Stimulated activated CD8-positive, alpha-beta memory T cell treated with anti-CD3 and anti-CD28 coated beads, Interleukin-4, amount 100 ng/mL, for 1 hour (primary cell): ENCODE measurements at places on chromosomes 2 and 18.

DNA sequence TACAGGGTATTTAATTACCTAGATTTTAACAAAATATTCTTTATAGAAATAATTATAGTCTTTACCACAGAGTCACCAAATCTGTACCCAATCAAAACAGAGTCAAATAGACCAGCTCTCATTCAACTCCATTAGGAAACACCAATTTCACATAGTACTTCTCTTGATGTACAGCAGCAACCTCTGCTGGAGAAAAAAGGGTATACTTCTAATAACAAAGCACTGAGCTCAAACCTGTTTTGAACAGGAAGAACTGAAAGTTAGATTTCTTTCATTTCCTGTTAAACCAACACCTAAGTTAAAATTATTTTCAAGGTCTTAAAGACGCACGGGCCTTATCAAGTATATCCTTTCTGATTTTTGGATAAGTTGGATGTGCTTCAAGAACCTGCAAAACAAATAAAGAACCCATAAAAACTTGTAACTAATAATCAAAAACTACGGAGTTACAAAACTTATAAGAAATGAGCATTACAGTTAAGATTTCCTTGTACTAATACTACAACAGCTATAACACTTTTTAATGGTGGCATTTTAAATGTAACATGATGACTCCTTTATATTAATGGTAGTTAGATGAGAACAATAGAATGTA, 79.0 kb downstream of the TTC21B start:
- no peak for DNase-seq

GRCh38 chr2:148730085-148730484, 85.5 kb downstream of the EPC2 start:
- no peak for DNase-seq

- no peak for DNase-seq
Observed at GRCh38 chr18:35186291-35187034, 54.4 kb upstream of the ZNF397 start.

DNA sequence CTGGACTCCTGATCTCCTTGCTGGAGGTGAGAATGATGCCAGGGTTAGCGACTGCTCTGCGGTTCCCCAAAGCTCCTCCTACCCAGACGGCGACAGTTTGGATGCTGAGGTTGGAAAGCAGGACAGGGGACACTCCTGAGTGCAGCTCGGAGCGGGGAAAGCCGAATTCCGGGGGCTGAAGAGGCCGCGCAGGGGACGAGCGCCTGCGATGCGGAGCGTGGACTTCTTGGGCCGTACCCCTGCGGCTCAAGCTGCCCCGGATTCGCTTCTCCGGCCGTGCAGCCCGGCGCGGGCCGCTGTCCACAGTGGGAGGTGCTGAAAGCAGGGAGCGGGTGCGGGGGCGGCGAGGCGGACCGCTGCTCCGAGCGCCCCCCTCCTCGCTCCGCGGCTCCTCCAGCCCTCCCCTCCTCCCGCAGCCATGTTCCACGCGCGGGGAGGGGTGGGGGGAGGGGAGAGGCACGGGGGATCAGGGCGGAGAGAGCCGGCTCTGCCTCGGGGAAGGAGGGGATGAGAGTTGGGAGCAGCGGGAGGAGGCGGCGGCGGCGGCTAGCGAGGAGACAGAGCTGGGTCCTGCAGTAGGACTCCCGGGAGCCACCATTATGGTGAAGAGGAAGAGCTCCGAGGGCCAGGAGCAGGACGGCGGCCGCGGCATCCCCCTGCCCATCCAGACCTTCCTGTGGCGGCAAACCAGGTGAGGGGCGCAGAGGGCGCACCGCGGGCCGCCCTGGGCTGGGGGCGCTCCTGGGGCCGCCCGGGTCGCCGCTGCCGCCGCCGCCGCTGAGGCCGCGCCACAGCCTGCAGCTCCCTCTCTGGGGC, at the start of gene UNC80:
Gene UNC80 (plus strand): TSS at position 359 of the 816 bp plus-strand sequence. CDS start 241 bp downstream, at position 600.
- DNase-seq, result no peak

DNA sequence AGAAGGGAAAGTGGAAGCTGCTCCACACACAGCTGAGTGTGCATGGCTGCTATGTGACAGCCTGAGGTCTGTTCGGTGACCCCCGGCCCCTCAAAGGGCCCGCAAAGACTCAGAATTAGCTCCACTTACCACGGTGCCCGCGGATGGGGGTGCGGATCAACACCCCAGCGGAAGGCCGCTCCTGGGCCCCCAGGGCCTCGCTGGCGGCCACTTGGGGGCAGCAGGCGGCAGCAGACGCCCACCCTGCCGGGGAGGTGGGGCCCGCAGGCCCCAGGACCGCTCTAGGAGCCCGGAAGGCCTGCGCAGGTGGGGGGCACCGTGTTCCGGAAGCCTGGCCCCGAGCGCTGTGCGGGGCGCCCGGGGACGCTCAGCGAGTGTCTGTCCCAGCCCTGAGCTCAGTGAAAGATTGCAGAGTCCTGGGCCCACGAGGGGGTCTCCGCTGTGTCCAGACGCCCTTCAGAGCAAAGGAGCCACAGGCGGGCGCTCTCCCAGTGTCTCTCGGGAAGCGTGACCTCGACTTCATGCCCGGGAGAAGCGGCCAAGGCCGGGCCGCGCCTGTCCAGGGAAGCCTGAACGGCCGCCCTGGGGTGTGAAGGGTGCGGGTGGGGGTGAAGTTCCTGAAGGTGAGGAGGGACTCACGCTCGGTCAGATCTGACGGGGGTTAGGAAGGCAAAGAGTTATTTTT, 118.7 kb downstream of the VAPA start:
- DNase-seq, result no peak

DNA sequence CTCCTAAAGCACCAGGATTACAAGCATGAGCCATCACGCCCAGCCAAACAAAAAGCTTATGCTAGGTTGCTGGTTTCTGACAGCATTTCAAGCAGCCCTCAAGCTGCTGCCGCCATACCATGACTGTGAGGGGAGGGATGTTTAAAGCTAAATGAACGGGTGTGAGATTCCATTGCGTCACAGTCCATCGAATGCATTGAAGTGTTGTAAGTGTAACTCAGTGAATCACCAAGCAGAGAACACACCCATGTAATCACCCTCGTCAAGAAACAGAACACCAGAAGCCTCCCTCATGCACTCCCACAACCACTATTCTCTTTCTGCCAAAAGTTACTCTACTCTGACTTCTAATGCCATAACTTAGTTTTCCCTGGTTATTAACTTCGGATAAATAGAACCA, 32.8 kb upstream of the MC5R start:
- DNase-seq, result no peak

DNA sequence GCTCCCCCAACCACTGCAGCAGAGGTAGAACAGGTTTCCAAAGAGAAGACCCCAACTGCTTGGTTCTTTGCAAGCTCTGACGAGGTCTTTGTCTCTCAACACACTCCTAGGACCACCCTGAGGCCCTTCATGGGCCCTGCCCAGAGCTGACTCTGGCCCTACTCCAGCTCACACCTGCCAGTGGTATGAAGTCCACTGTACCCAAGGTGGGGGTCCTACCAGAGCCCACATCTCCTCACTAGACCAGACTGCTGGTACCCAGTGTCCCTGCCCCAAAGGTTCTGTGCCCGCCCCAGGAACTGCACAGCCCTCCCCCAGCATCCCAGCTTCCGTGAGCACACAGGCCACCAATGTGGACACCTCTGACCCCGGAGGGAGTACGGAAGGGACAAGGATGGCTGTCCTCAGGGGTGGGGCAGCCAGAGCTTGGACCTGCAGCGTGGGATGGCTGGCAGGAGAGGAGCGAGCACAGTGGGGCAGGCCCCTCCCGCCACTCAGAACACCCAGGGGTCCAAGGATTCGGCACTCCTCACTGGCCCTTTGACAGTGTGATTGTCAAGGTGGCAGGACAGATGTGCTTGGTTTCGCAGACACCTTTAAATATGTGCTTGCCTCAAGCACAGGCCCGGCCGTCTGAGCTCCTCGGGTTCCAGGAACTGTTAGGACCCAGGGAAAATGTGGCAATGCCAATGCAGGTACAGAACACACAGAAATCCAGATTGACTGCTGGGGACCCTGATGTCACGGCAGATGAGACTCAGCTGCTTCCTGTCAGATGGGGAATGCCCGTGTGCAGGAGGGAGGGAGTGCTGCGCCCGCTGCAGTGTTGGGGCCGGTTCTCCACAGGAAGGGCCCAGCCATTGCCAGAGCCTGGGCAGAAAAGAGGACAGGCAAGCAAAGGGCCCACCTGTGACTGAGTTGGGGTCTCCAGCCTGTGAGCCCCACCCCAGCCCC, 51.2 kb downstream of the MTERF4 start:
- DNase-seq, result no peak

- no peak for DNase-seq
Observed at GRCh38 chr2:188986839-188987238, 12.7 kb downstream of the COL3A1 start.

DNA sequence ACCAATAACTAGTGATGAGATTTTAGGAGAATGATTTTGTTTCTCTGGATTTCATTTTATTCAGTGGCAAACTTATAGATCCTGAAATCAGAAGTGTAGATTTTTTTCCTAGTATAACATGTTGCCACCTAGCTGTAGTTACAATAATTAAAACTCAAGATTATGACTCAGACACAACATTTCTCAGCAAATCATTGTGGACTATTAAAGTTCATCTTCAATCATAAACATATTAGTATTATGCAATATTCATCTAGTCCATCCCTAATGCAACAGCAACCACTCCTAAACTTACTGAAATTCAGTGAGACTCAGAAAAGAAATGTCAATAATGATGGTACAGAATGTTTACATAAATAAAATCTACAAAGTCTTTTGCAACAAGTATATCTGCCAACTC, 51.3 kb downstream of the USP34 start:
- DNase-seq, result no peak

DNA sequence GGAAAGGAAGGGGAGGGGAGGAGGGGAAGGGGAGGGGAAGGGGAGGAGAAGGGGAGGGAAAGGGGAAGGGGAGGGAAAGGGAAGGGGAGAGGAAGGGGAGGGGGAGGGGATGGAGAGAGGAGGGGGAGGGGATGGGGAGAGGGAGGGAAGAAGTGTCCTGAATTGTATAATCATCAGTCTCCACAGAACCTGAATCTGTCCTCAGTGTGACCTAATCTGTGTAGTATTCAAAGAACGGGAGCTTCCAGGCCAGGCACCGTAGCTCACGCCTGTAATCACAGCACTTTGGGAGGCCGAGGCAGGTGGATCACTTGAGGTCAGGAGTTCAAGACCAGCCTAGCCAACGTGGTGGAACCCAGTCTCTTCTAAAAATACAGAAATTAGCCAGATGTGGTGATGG, 41.1 kb upstream of the CCDC150 start:
- no peak for DNase-seq

DNA sequence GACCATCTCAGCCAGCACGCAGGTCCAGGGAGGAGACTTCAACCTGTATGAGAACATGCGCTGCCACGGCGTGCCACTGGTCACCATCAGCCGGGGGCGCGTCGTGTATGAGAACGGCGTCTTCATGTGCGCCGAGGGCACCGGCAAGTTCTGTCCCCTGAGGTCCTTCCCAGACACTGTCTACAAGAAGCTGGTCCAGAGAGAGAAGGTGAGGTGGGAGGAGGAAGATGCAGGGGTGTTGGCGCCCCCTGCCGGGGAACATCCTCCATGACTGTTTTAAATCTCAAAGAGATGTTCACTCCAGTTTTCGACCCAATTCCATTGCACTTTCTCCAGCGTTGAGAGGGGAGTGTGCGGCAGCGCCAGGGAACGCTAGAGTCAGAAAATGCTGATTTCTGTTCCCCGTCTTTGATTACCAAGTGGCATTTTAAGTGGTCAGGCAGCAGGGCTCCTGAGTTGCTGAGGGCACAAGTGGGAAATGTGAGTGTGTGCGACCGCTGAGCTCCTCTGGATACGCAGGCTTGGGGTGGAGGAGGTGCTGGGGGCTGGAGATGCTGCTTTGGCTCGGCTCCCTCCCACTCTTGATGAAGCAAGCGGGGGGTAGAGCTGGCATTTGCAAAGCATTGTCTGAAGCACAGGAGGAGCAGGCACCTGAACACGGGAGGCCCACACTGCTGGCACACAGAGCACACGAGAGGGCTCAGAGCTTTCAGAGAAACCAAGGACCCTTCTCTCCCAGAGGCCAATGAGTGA, 27.7 kb upstream of the MAPRE3 start:
- peak; percentile 19 for DNase-seq

DNA sequence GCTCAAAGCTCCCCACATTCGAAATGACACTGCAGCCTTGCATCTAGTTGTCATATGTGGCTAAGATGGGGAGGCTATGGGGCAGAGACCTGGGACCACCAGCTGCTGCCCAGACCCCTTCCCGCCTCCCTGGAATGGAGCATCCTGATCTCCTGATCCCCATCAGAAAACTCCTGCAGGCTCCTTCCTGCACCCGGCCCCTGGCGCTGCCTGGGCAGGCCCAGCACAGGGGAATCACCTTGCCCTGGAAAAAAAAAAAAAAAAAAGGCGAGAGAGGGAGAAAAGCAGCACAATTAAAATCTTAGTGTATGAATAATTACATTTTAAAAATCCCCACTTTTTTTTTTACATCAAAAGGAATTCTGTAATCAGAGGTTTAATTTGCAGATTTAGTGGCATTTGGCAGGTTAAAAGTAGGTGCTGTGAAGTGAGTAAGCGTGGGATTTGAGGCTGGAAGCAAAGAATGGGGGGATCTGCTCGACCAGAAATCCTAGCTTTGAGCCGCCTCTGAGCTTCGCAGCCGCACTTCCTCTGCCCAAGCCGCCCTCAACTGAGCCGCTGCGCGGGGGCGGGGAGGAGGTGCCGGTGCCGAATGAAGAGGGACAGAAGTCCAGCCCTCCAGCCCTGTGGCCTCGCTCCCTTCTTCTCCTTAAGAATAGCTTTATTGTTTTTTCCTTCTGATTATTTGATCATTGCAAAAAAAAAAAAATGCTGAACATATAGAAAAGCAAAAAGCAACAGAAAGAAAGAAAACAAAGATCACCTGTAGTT, 30.0 kb downstream of the THNSL2 start:
- no peak for DNase-seq

DNA sequence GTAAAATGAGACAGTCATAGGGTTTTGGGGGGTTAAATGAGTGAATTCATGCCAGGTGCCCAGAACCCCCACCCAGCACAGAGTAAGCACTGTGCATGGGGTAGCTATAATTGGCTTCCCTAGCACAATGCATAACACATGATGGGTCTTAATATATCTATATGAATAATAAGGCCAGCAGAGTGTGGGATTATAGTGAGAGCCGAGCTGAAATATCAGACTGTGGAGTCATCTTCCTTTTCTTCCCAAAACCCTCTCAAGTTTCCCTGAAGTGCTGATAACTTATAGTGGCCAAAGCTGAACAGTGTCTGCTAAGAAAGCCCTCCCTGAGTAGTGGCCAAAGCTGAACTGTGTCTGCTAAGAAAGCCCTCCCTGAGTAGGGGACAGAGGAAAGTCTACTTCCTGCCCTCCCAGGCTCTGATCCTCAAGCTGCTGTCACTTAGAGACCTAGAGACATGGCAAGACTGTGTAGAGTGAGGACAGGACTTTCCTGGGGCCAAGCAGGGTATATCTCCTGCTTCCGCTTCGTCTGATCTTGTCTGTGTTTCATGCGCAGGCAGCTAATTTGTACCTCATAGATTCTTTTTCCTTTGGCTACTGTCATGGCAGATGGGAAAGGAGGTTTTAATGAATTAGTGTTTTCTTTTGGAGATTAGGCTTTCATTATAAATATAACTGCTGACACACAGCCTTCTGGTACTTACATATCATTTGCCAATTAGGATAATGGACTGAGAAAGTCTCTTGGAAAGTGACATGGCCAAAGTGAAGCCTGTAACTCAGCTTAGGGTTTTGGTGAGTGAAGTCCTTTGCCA, 94.9 kb downstream of the FHOD3 start:
- no peak for DNase-seq

GRCh38 chr2:98452396-98453027, 7.9 kb downstream of the INPP4A start:
- no peak for DNase-seq
